ENCODE measurements at places on chromosomes 12 and 14.

GRCh38 chr12:68259318-68259940 is 6.0 kb upstream of the IL22 start:
- peak; percentile 95 for DNase-seq

- DNase-seq, result no peak
Observed at GRCh38 chr12:3592856-3593625, 102.0 kb downstream of the PRMT8 start.

DNA sequence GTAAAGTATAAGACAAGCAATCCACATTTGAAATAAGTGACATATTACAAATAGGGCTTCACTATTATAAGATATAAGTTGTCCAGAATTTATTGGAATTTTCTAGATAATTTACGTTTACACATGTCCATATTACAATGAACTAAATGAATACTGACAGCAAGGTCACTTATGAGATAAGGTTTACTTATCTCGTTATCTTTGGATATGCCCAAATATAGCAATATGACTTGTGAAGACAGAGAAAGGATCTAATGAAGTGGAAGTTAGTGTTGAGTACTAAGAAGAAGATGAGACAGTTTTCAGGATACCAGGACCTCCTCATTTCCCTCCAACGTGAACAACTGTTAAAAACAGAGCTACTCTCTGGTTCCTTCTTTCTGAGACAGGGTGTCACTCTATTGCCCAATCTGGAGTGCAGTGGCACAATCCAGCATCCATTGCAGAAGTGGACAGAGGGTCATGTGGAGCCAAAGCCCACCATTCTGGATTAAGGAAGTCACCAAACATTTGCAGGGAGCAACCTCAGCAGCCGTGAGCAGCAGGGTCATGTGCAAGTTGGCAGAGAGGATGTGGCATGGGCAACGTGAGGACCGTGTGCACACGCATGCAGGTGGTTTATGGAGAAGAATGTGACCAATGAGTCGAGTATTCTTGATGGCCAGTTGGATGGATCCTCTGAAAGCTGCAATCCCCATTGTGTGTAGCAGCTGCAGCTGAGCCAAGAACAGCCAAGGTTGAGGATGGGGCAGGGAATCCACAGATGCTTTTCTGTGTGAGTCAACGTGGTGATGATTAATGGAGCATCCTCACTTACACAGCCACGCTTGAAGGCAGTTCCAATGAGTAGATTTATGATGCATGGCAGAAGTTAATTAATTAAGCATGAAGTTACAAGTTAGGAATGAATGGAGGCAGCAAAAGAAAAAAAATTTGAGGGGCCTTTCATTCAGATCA is 111.0 kb downstream of the BICD1 start:
- DNase-seq, result peak; percentile 81

DNA sequence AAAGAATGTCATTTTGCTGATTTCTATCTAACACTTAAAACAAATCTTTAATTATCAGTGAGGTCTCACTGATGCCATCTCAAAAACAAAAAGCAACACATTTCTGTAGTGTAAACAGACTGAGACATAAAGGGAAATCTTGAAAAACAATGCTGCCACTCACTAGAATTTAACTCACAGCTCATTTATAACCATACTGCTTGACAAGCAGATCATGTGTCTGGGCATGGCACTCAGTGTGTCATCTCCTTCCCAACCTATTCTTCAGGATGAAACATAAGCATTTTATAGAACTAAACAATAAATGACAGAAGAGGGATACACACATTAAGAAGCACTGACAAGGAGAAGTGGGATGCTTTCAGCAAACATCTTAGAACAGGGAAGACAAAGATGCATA is 22.4 kb downstream of the ATF7 start:
- DNase-seq, result no peak

GRCh38 chr14:104366931-104367865 is 212.4 kb upstream of the C14orf180 start:
- DNase-seq, result no peak

GRCh38 chr12:47549258-47549657 is 156.6 kb downstream of the RPAP3 start:
- DNase-seq, result no peak

- DNase-seq, result no peak
Observed at GRCh38 chr12:80293759-80294158, 150.3 kb upstream of the PTPRQ start.

DNA sequence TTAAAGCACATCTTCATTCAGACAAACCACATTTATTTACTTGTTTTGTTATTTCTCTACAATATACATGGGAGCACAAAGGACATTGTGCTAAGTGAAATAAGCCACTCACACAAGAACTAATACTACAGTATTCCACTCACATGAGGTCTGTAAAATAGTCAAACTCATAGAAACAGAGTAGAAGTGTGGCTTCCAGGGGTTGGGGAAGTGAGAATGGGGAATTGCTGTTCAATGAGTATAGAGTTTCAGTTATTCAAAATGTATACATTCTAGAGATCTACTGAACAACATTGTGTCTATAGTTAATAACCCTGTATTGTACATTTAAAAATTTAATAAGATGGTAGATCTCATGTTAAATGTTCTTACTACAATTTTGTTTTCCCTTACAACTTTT is 88.8 kb downstream of the ATXN7L3B start:
- no peak for DNase-seq

GRCh38 chr14:99755629-99756603 is 37.3 kb upstream of the EML1 start:
- DNase-seq, result peak; percentile 95

DNA sequence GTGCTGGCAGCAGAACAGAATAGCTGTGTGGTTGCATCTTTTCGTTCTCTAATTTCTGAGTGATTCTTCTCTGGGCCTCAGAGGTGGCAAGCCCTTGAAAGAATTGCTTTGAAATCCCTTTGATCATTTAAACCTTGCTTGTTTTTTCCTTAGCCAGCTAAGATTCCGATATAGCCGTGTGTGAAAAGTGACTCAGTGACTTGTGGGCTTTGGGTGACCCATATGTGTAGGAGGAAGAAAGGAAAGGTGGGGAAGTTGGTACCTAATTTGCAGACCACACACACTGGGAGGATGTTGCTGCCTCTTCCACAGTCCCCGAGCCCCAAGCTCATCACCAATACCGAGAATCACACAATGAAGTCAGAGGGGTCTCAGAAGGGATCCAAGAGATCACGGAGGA is 18.8 kb downstream of the SLC24A4 start:
- no peak for DNase-seq

DNA sequence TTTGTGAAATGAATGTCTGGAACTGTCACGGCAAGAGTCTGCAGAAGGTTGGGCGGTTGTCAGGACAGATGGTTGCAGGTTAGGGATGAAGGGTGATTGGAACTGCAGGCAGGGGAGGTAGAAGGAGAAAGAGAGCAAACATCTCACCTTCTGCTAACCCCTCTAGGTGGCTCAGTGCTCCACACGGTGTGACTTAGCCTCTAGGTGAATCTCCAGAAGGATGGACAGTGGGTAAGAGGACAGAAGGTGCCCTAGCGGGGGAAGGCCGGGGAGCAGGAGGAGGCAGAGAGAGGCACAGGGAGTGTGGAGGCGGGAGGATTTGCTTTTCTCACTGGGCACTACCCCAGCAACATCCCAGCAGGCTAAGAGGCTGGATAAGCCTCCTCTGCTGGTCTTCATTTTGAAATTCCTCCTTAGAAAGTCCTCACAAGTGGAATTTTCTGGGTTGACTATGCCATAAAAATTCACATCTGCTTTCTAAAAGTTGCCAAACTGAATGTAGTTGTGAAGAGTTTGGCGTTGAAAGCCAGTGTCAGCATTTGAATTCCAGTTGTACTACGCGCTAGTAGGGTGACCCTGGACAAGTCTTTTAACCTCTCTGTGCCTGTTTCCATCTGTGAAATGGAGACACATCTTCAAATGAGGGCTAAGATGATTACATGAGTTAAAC is 10.7 kb upstream of the GPR68 start:
- peak; percentile 30 for DNase-seq

DNA sequence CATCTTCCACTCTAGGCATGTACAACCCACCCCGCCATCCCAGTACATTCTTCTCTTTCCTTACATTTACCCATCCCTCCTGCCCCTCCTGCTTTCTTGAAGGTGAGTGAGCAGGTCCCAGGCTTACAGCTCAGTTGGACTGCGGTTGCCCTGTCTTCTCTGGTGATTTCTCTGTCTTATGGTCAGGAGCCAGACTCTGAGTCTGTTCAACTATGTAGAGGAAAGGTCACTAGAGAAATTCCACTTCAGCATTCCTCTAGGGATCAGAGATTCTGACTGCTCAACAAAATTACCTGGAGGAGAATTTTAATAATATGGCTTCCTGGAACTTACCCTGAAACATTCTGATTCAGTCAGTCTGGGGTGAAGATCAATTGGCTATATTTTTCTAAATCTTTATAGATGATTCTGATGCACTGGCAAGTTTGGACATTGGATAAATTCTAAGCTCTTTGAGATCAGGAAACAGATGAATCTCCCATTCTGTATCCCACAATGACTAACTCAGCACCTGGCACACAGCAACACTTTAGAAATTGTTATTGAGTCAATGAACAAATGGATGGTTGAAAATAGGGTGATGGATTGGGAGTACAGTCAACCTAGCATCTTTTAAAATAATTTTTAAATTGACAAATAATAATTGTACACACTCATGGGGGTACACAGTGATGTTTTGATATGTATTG is 128.6 kb upstream of the HIF1A start:
- peak; percentile 86 for DNase-seq

DNA sequence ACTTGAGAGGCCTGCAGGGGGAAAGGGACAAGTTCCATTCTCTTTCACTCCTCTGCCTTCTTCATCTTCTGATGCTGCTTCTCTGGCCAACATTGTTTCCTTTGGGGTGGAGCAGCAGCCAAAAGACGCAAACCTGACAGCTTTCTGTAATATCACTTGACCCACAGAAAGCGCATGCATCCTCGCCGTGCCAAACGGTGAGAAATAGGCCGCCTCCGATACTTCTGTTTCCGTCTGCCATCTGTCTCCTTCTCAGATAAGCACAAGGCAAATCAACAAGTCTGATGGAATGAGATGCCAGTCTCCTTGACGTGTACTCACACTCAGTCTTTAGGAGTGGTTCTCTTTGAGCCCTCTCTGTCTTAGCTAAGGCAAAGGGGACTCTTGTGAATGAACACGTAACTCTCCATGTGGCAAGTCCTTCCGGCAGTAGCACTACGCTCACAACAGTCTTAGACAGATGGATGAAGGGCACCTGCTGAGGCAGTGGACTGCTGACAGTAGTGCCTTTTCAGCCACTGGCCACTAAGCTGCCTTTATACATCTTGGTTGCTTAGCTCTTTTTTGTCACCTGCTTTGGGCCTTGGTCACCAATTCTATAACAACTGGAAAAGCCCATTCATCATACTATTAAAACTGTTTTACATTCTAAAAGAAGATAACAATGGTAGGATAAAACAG is 214.1 kb downstream of the FBXL14 start:
- no peak for DNase-seq

DNA sequence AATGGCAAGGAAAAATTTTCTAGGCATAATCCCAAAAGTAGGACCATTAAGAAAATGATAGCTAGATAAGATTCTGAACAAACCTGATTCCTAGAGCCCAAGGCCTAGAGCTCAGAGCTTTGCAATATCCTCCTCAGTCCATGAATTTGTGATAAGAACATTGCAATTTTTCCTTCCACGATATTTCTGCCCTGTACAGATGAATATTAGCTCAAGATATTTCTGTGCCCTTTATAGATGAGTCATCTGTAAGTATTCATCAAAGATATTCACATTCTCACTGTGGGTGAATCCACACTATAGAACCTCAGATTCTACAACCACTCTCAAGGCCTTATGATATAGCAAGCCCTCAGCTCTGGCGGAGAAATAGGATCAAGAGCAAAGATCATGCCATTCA is 37.5 kb downstream of the EAPP start:
- peak; percentile 46 for DNase-seq

DNA sequence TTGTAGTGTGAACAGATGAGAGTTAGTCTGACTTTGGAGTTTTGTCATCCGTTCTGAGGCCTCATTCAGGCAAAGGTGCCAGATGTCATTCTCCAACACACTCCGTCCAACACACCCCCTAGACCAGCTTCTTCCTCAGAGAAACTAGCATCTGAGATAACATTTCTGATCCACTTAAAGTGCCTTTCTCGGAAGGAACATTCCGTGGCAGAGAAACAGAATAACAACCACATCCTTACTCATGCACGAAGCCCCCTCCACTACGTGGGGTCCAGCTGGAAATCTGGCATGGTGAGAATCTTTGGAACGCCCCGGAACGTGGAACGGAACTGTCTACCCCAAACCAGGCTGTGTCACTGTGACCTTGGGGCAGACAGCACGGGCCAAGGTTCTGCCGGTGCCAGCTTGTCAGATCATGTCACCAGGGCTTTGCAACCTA is 17.0 kb upstream of the BCL7A start:
- peak; percentile 10 for DNase-seq

DNA sequence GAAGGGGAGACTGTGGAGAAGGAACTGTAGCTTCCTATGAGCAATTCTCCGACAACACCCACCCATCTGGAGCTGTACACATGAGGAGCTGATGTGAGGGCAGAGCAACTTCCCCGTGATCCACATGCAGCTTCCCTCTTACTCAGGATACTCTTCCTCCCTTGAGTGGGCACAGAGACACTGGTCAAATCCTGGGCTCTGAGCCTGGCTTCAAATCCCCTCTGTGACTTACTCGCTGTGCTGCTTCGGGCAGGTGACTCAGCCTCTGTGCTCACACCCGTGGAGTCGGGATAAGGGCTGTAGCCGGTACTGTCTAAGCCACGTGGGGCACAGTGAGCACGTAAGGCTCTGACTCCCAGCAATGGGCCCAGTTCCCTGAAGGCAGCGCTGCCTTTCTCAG is 31.1 kb downstream of the ZFYVE21 start:
- DNase-seq, result peak; percentile 60

DNA sequence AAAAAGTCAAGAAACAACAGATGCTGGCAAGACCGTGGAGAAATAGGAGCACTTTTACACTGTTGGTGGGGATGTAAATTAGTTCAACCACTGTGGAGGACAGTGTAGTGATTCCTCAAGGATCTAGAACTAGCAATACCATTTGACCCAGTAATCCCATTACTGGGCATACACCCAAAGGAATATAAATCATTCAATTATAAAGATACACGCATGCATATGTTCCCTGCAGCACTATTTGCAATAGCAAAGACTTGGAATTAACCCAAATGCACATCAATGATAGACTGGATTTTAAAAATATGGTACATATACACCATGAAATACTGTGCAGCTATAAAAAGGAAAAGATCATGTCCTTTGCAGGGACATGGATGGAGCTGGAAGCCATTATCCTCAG is 18.0 kb upstream of the CATSPERB start:
- no peak for DNase-seq

- DNase-seq, result peak; percentile 67
Observed at GRCh38 chr14:64253672-64254071, 40.5 kb downstream of the ESR2 start.

GRCh38 chr12:54133772-54134375 is 54.9 kb downstream of the SMUG1 start:
- DNase-seq, result no peak

GRCh38 chr12:27922531-27923139 is 49.9 kb downstream of the PTHLH start:
- DNase-seq, result peak; percentile 84

DNA sequence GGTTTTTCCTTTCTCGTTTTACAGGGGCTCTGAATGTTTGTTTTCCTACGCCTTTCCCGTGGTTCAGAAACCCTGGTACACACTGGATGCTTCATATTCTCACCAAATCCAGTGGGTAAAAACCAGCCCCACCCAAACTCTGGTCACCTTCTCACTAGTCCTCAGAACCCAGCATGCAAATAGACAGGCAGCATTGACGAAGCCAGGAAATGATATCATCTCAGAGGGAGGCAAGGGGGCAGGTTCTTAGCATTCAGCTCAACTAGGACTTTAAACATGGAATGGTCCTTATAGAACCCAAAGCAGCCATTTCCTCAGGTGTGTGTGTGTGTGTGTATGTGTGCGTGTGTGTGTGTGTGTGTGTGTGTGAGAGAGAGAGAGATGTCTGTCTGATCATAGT is 142.0 kb downstream of the KCNK10 start:
- DNase-seq, result no peak
